ENCODE measurements at places on chromosomes 3 and 15. TPM values are rescaled to one million over a fixed set of nuclear protein-coding genes. Genes with fewer than 3 reads are reported as not detected.

DNA sequence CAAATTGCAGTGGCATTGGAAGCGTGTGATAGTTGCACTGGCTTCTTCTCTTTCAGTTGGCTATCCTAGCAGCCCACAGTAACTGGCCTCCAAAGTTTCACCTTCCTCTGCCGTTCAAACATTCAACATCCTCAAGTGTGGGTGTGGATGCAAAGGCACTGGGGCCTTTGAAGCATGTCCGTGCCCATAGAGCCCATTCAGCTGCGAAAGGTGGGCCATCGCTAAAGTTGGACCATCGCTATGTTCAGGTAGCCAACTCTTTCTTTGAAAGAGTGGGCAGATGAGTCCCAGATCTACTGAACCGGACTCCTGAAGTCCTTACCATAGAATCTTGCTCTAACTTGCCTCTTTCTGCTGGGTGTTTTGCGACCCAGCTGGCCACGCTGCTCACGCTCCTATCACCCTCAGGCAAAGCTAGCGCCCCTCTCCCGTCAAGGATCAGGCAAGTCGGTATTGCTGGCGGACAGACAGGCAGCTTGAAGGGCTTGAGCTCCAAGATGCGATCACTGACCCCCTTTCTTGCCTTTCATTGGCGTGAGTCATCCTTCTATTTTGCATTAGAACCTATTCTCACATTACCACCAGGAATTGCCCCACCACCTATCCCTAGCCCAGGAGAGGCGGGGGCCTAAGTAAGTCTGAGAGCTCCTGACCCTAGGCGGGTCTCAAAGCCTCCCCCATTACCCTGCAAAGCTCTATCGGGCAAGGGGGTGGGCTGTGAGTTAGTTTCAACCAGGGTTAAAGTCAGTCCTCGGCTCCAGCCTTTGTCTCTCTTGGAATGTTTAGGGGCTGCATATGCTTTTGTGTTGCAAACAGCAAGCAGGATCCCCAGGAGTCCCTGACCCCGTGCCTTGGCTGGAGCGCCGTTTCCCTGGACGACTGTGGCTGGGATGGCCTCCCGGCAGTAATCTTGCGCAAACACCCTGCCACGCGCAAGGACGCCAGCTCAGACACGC lies 28.7 kb downstream of the ZIC4 start:
- no peak for DNase-seq

DNA sequence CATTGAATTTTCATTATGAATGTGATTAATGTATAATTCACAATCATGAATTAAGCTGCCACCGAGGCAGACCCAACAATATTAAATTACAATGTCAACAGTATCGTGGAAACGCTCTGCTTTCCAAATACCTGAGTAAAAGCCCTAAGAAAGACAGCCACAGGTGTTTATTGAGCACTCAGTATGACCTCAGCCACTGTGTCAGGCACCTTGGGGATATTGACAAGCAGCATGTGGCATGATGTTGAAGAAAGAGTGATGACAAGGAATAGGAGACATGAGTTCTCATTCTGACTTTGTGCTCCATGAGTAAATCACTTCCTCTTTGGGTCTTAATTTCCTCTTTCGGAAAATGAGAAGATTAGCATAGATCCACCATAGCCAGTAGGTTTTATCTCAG lies 12.8 kb downstream of the C2CD4A start:
- no peak for DNase-seq

DNA sequence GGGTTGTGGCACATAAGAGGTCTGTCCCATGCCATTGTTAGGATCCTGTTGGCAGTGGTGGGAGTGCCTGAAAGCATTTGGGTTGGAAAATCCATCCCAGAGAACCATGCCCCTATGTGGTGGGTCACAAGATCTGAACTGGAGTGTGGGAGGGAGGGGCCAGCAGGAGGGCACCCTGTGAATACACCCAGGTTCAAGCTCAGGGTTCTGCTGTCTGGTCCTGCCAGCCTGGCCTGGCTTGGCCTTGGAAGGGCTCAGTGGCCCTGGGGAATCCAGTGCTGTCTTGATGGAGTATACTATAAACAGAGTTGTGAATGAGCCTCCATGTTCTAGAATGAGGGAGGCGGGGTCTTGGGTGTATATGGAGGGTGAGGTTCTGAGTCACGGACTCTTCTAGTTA lies 11.8 kb downstream of the ANKDD1A start:
- no peak for DNase-seq

ZNF662 gene
- 2.1 TPM for polyA plus RNA-seq

- no peak for DNase-seq
These were observed 817.4 kb downstream of the NTRK3 start for GRCh38 chr15:87439090-87439489.

DNA sequence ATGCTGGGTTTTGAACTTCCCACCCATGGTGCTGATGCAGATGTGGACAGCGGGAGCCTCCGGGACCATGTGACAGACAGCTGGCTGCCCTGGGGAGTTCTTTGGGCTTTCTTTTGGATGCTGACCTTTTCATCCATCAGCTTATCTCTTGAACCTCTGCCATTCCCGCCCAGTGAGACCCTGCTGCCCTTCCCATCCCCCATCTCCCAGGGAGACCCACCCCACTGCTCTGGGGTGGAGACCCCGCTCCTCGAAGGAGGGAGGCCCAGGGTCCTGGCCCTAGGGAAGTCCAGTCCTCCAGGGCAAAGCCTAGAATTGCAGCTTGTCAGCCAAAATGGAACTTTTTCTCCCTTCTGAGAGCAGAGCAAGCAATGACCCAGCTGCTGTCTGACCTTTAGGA lies 64.0 kb downstream of the ITGA11 start:
- no peak for DNase-seq

- no peak for DNase-seq
These were observed 34.1 kb downstream of the NGLY1 start for GRCh38 chr3:25749031-25749581.

DVL3 gene
- 33.9 TPM for polyA plus RNA-seq

- no peak for DNase-seq
These were observed 26.2 kb upstream of the DCUN1D1 start for GRCh38 chr3:183006396-183007002.

Measured in BJ (cell line).